ENCODE measurements at places on chromosomes 16 and 17.

- DNase-seq = no peak
Measured at GRCh38 chr16:76780556-76780955, 410.4 kb upstream of the MON1B start.

GRCh38 chr17:31128241-31128640 lies 33.5 kb downstream of the NF1 start:
- DNase-seq = no peak

DNA sequence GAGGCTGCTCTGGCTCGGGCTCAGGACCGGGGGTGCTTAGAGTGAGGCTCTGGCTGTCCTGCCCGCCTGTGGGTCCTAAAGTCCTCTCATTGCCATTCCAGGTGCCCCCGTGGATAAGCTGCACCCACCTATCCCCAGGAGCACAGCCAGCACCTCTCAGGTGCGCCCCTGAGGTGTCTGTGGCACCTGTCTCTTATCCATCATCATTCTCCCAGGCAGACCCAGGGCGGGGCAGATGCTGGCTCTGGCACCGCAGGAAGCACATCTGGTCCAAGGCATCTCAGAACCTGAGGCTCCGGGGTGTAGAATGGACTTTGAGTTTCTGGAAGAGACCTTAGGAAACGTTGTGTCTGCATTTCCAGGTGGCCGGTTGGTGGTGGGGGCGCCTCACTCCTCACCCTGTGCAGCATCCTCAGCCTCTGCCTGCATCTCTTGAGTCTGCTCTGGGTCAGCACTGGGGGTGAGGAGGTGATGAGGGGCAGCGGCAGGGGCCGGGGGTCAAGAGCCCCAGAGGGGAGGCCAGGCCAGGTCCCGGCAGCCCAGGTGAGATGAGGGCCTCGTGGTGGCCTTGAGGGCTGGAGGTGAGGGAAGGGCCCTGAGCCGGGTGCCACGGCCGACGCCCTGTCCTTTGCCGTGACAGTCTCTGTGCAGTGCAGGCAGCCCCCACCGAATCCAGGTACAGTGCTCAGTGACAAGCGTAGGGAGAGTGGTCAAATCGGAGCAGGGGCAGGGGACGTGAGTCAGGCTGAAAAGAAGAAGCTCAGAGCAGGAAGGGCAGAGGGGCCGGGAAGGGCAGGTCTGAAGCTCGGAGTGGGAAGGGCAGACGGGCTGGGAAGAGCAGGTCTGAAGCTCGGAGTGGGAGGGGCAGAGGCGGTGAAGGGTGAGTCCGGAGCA lies 173.5 kb downstream of the NPIPB11 start:
- DNase-seq = no peak

- DNase-seq = no peak
Measured at GRCh38 chr17:17921192-17922069, 50.8 kb downstream of the TOM1L2 start.

DNA sequence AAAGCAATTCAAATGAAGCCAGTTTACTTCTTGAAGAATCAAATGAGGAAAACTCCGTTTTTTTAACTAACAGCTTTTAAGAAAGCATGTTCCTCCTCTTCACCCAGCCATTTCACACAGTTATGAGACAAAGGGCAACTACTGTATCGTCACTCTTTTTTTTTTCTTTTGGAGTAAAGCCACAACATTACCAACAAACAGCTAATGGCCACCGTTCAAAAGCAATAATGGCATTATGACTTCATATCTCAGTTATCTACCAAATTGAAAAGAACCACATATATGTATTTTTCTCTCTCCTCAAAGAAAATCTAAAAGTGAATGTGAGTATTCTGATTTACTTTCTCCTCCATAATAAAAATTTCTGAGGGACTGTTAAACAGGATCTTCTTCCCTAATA lies 14.5 kb downstream of the GRB2 start:
- DNase-seq = no peak

GRCh38 chr17:65154770-65155589 lies 17.8 kb downstream of the RGS9 start:
- no peak for DNase-seq

- DNase-seq = no peak
Measured at GRCh38 chr17:38768417-38768816, 15.9 kb downstream of the PSMB3 start.

DNA sequence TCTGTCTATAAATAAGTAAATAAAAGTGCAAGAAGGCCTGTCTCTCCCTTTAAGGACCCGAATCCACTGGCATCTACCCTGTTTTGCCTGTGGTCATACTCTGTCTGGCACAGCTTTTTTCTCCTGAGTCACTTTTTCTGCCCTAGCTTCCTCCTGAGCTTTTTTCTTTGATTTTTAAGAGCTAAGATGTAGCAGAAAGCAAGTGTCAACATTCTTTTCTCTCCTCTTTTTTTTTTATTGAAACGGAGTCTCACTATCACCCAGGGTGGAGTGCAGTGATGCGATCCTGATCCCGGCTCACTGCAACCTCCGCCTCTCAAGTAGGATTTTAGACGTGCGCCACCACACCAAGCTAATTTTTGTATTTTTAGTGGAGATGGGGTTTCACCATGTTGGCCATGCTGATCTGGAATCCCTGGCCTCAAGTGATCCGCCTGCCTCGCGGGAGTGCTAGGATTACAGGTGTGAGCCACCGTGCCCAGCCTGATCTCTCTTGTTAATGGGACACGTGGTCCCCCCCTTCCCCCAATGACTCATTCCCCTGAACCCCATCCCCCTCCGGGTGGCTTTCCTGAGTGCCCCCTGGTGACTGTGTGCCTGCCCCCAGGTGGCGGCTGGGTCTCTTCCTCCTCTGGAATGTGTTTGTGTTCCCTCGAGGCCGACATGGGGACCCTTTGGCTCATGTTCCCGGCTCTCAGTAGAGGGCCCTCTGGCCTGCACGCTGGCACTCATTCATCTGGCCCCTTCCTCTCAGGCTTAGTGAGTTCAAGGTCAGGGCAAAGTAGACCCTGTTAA lies 14.2 kb downstream of the C16orf90 start:
- DNase-seq = no peak

GRCh38 chr16:7167626-7168025 lies 165.0 kb upstream of the RBFOX1 start:
- no peak for DNase-seq

GRCh38 chr17:31433091-31433790 lies 41.8 kb downstream of the RAB11FIP4 start:
- DNase-seq = no peak

DNA sequence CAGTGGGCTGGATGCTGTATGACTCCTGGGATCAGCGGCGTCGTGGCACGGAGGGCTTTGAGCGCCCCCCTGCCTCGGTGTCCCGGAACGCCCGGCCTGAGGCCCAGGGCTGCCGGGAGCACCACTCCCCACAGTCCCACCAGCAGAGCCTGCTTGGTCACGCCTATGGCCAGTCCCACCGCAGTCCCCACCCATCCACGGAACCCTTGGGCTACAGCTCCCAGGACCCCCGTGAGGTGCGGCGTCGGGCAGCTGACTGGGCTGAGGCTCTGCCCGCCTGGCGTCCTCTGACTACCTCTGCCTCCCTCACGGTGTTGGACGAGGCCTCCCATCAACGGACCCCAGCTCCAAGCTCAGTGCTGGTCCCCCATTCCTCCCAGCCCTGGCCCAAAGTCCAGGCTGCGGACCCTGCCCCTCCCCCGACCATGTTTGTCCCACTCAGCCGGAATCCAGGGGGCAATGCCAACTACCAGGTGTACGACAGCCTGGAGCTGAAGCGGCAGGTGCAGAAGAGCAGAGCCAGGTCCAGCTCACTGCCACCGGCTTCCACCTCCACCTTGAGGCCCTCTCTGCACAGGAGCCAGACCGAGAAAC lies 1.6 kb downstream of the SPEM2 start:
- no peak for DNase-seq

- peak; percentile 45 for DNase-seq
Measured at GRCh38 chr17:74325743-74326379, at the start of gene KIF19. Gene KIF19 (plus strand): TSS chr17:74326226. CDS start chr17:74326350, 124 bp downstream.

DNA sequence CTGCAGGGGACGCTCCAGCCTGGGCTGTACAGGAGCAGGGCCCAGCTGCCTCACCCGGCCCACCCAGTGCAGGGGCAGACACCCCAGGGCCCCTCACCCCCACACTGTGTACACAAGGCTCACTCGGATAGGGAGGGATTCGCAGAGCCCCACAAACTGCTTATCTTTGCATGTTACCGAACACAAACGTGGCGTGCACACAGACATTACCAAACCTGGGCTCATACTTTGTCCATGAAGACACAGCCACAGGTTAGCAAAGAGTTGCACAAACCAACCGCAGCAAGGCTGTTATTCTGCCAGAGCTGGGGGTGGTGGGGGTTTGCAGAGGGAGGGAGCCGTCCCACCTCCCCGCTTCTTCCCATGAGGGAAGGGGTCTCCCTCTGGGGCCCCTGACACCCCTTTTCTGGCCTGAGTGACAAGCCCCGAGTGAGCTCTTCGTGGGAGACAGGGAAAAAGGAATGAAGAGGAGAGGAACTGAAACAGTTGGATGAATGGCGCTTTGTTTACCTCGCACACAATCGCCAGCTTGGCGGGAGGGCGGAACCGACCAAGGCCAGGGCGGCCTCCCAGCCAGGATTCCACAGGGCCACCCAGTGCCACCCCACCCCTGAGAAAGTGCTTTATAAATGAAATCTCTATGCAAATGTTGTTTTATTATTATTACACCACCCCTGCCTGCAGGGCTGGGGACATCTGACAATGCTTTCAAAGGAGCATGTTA lies 434 bp upstream of the CPSF4L start:
- DNase-seq = no peak

DNA sequence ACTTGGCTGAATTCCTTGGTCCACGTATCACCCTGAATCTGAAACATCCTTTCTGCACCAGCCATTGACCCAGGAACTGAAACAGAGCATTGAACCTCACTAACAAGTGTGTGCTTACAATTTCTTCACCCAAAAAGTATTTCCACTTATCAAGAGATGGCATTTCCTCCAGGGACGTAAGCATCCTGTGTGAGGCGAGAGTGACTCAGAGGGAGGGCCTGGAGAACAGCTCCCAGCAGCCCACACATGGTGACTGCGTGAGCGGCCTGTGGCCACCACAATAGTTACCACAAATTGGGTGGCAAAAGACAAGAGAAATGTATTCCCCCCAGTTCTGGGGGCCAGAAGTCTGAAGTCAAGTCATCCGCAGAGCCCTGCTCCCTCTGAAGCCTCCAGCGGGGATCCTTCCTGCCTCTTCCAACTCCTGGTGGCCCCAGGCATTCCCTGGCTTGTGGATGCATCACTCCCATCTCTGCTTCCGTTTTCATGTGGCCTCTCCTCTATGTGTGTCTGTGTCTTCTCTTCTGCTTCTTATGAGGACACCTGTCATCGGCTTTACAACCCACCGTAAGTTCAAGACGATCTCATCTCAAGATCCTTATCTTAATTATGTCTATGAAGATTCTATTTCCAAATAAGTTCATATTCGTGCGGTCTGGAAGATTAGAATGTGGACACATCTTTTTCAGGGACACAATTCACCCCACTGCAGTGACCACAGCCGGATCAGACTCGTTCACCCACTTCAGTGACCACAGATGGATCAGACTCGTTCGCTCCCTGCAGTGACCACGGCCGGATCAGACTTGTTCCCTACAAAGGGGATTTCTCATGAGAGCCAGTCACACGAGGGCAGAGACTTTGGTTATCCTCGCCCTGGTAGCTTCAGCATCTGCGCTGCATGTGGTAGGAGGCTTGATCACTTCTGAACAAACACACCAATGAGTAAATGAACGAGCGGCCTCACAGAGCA lies 122.6 kb upstream of the FOXF1 start:
- no peak for DNase-seq

DNA sequence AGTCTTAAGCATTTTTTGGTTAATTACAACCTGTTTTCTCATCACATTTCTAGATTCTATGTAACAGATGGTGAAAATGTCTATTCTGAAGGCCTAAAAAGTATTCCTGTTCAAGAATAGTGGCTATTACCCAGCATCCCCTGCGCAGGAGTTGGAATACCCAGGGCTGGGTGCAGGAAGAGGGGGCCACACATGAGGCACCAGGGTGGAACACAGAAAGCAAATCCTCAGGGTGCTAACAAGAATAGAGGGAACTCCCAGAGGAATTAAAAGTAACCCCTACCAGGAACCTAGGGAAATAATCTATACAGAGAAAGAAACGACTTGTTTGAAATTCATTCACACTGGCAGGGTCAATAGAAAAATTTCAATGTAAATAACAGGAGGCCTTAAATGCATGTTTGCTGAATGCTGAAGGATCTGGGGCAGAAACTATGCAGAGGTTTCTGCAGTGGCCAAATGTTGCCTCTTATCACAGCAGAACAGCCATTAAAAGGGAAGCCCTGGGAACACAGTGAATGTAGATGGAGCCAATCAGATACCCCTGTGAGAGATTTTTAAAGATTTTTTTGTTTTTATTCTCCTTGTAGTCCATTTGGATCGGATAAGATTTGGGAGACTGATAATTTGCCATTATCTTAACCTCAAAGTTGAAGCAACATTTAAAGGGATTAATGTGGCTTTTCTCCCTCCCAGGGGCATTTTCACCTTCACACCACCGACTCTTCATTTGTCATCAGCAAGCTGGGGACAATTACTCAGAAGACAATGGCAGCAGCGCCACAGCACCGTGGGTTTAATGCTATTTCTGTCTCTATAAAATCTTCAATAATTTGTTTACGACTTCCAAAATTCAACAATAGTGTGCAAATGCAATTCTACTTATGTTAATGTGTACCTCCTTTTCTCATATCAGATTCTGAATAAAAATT lies 196.0 kb upstream of the PSMD7 start:
- no peak for DNase-seq

DNA sequence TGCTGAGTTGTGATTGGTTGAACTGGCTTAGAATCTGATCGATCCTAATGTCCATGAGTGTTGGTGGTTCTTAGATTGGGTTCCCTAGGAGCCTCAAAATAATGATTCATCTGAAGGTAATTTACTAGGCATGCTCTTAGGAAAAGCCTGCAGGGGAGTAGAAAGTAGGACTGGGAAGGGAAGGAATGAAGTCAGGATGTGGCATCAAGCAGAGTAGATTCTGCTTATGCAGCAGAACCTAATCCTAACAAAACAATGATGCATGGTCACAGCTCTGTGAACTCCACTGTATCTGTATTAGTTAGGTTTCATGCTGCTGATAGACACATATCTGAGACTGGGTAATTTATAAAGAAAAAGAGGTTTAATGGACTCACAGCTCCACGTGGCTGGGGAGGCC lies 132.5 kb downstream of the HS3ST2 start:
- no peak for DNase-seq

Data from stimulated activated CD8-positive, alpha-beta memory T cell treated with anti-CD3 and anti-CD28 coated beads, Interleukin-7, amount 100 ng/mL, for 48 hours (primary cell).